ENCODE measurements at places on chromosomes 3 and 15. TPM values are rescaled to one million over a fixed set of nuclear protein-coding genes. Genes with fewer than 3 reads are reported as not detected.

HAPLN3 gene
- 3.8 TPM for total RNA-seq

P2RY12 gene
- total RNA-seq: not detected

CELF6 gene
- not detected for total RNA-seq

CRABP1 gene
- total RNA-seq: not detected

ELL3 gene
- total RNA-seq: 7.0 TPM

LPP gene
- 113 TPM for total RNA-seq

GATM gene
- 10.0 TPM for total RNA-seq

MUC20 gene
- 98.1 TPM for total RNA-seq

All from PC-9 (cell line).